ENCODE measurements at places on chromosomes 11 and 22.
A peak's percentile ranks its signal among the peaks of the same experiment; 100 is the strongest.

DNA sequence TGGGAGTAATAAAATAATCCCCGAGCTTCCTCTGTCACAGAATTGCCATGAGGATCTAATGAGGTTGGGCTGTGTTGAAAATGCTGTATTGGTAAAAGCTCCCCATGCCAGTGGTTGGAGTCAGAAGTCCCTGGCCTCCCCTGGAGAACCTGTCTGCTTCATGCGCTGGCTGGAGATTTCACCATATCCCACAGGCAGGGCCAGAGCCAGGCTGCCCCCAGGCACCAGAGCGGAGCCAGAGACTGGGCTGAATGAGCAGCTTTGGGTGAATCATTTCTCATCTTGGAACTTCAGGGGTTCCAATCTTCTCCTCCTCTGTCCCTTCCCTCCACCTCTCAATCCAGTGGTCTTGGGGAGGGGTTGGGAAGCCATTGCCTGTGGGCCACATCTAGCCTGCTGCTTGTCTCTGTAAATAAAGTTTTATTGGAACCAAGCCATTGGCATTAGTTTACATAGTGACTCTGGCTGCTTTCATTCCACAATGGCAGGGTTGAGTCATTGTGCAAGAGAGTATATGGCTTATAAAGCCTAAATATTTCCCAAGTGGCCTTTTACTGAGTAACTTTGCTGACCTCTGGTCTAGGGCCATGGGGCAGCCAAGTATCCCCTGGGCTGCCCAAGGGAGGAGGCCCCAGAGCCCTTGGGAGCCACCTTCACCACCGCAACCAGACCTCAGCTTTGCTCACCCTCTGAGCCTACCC, 35.2 kb downstream of the LRRC10B start:
- no peak for DNase-seq

GRCh38 chr11:115390441-115390840, 113.8 kb downstream of the CADM1 start:
- no peak for DNase-seq

DNA sequence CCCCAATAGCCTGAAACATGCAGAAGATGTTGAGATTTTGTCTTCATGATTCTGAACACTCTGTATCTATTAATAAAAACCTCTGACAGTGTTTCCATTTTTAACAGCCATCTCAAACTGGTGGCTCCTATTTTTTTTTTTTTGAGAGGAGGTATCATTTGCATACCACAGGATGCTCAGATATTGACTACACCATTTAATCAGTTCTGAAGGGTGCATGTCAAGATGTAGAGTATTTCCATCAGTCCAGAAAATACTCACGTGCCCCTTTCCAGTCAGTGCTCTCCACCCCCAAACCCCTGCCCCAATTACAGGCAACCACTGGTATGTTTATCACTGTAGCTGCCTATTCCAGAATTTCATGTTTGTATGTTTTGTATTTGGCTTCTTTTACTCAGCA, 85.3 kb upstream of the SORL1-AS1 start:
- DNase-seq: no peak

- DNase-seq: no peak
These were observed 5.1 kb upstream of the SCARF2 start for GRCh38 chr22:20442485-20443284.

GRCh38 chr11:69075421-69076128, 26.8 kb downstream of the TPCN2 start:
- DNase-seq: no peak

DNA sequence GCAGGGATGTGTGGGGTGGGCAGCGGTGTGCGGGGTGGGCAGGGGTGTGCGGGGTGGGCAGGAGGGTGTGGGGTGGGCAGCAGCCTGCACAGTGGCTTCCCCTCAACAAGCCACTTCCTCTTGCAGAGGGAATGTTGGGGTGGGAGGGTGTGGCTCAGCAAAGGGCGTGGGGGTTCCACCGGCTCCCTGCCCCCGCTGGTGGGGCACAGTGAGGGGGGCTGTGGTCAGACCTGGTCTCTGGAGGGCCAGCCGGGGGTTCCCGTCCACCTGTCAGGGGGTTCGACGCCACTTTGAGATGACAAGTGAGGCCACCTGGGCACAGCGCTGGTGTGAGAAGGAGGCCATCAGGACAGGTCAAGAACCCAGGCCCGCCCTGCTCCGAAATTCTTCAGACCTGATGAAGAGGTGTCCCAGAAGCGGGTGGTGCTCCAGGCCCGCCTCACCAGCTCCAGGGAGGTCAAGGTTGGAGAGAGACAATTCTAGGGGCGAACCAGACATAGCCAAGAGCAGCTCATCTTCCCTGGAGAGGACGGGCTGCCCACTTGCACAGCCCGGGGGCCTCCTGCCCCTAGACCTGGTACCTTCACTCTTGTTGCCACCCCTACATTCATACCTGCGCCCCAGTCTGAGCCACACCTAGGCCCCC, 1.3 kb downstream of the C11orf21 start:
- DNase-seq: no peak

DNA sequence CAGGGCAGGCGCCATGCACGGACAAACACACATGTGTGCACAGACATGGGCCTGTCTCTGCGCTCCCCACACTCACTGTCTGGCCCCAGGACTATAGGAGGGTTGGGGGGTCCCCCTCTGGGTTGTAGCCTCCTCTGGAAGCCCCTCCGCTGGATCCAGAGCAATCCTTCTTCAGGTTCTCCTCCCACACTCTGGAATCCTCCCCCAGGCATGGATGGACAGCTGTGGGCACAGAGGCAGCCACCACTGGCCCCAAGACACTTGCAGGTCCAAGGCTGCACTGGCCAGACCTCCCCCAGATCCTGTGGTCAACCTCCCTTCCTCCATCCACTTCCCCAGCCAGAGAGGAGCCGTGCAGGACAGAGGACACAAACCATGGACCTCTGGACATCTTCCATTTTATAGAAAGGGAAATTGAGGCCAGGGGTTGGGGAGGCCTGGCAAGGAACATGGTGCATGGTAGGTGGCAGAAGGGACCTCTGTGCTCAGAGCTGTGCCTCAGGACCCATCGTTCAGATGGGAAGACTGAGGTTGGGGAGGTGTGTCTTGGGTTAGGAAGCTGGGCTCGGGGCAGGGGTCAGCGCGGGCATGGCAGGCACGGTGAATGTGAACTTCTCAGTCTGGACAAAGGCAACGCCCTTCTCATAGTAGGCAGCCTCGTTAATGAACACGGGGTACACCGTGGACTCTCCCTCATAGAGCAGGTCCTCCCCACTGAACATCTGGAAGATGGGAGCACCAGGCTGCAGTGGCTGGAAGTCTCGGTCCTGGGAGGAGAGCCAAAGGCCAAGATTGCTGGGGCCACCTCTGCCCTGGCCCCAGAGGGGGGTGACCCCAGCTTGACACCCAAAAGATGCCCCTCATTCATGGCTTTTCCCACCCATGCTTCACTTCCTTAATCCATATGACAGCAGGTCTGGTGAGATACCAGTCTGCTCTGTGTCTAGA, 2.9 kb upstream of the TBX10 start:
- DNase-seq: no peak

DNA sequence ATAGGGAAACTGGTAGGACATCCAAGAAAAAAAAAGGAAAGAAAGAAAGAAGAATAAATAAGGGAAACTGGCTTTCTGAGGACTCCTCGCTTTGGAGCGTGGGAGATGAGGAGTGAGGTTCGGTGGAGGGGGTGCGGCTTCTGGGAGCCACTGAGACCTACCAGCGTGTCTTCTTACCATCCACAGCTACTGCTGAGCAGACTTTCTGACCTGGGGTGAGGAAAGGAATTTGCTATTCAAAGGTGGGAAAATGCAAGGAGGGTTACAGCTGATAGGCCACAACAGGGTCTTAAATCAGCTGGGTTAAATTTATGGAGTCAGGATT, 488 bp upstream of the SELENOM start:
- no peak for DNase-seq

GRCh38 chr11:12390687-12391110, 13.3 kb downstream of the PARVA start:
- peak; percentile 25 for DNase-seq

DNA sequence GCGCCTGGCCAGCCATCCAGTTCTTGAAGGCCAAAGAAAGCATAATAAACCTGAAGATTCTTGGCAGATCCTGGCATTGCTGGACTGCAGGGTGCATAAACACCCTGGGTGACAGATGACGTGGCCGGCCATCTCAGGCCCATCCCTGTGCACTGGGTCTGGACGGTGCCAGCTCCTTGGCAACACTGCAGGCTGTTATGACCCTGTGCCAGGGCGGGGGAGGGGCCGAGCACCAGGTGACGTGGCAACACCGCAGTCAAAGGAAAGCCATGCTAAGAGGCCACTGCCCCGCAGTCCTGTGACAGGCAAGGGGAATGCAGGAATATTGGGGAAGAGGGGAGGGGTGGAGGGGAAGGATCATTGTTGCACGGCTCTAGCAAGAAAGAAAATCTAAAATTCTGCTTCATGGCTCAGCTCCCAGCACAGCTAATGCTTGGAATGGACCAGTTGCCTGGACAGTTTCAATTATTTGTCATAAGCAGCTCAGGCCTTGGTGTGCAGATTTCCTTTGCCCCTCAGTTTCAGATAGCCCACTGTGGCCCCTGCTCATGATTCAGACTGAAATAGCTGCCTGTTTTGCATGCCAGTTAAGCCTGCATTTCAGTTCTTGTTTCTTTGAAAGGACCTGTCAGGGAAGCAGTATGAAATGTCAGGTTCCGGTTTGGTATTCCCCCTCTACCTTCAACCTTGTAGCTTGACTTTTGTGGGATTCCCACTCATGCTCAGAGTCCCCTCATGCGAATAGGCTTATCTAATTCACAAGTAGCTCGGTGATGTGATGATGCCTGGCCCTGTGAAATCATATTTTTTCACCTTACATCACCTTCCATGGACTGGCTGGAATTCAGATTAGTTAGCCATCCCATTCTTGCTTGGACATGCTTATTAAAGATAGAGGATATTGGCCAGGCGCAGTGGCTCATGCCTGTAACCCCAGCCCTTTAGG, 29.7 kb upstream of the DDX6 start:
- no peak for DNase-seq

- peak; percentile 14 for DNase-seq
These were observed 414.4 kb upstream of the CADM1 start for GRCh38 chr11:115918576-115918975.

DNA sequence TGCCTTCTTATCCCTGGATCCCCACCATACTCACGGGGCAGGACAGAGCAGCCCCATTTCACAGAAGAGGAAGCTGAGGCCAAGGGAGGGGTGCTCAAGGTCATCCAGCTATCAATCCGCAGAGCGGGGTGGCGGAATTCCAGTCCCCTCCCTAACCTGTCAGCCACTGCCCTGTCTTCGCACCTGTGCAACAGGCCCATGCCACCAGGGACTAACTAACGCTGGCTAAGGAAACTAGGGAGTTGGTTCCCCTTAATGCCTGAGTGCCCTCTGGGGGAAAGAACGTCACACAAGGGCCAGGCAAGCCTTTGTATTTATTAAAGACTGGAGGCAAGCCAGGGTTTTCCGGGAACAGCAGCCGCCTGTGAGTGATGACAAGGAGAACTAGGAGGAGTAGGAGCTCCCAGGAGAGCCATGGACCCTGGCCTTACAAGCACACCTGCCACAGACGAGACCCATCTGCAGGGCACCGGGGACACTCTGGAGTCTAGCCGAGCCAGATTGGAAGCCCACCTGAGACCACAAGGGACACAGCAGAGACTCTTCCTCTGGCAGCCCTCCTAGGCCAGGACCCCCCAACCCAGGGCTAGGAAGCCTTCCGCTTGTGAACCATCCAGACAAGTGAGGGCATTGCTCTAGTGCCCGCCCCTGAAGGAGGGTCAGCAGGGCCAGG, 64.4 kb downstream of the MYH9 start:
- peak; percentile 30 for DNase-seq

DNA sequence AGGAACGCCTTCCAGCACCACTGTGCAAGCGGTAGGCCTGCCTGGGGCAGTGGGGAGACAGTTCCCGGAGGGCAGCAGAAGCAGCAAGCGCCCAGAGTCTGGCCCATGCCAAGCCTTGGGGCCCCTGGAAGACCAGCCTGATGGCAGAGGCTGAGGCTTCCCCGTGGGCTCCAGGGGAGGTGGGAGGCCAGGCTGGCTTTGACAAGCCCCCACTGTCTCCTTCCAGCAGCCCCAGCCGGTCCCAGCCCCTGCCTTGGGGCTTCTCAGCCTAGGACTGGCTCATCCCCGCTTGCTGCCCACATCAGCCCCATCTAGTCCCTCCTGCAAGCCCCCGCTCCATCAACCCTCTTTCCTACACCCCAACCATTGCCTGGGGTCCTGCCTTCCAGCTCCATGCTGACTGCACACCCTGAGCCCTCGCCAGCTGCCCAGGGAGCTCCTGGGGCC, 46.7 kb downstream of the IGF2 start:
- DNase-seq: no peak
